ENCODE measurements at places on chromosomes 2 and 18. TPM values are rescaled to one million over a fixed set of nuclear protein-coding genes. Genes with fewer than 3 reads are reported as not detected.

- no peak overlapping the region for H3K27ac ChIP-seq
- no peaks in the 10 kb centered on the region for H3K4me1 ChIP-seq
- H3K36me3 ChIP-seq, result no peaks in the 10 kb centered on the region
- H3K27me3 ChIP-seq, result no peaks in the 10 kb centered on the region
- no peak overlapping the region for H3K4me3 ChIP-seq
Measured at GRCh38 chr2:145546091-145546490, 1026.2 kb upstream of the ZEB2 start.

GRCh38 chr18:12307701-12308385 lies at the start of gene TUBB6:
Gene TUBB6 (plus strand): TSS chr18:12308241. CDS start chr18:12308293, 52 bp downstream.
- H3K36me3 ChIP-seq, result no peaks in the 10 kb centered on the region
- H3K4me1 ChIP-seq, result no peaks in the 10 kb centered on the region
- H3K27me3 ChIP-seq, result no peaks in the 10 kb centered on the region
- H3K27ac ChIP-seq, result peak within 1 kb of the TSS; percentile 97
- peak within 1 kb of the TSS; percentile 78 for H3K4me3 ChIP-seq

DNA sequence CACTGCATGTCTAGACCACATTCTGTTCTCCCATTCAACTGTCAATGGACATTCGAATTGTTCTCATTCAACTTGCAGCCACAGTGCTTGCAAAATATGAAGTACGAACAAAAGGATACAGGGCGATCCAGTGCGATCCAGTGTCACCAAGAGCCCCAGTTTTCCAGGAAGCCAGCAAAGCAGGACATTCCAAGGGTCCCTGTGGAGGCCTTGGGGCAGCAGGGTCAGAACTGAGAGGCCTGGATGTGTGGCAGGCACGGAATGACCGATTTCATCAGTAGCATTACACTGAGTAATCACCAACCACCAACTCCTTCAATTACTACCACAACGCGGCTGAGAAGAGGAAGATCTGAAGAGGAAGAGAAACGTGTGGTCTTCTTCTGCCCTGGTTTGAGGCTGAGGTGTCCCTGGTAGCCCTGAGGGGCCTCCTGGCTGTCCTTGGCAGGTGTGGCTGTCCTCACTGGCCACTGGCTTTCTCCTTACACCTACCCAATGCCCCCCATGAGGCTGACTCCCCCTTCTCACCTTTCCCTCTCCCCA lies 172.7 kb upstream of the FHL2 start:
- no peak for DNase-seq
- no peak overlapping the region for H3K27ac ChIP-seq
- H3K4me1 ChIP-seq, result peaks cover 3% of the 10 kb centered on the region
- no peaks in the 10 kb centered on the region for H3K36me3 ChIP-seq
- no peak overlapping the region for H3K4me3 ChIP-seq
- H3K27me3 ChIP-seq, result no peaks in the 10 kb centered on the region

- H3K4me3 ChIP-seq, result no peak overlapping the region
- DNase-seq, result no peak
- no peak overlapping the region for H3K27ac ChIP-seq
- no peaks in the 10 kb centered on the region for H3K4me1 ChIP-seq
- no peaks in the 10 kb centered on the region for H3K36me3 ChIP-seq
Measured at GRCh38 chr18:47772374-47773248, 157.8 kb downstream of the SMAD2 start.

DNA sequence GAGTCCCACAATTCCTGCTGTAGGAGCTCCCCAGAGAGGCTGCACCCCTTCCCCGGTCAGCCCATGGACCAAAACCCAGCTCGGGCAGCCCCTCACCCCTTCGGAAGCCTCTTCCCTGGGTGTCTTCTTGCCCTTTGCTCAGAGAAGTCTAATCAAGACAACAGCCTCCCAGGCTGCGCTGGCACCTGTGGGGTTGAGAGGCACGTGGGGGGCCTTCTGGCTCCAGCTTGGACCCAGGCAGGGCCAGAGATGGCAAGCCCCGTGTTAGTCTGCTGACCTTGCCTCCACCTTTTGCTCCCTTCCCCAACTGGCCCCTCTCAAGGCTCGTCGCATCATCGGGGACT lies 10.4 kb downstream of the SLC4A3 start:
- H3K4me3 ChIP-seq, result no peak overlapping the region
- no peak overlapping the region for H3K27ac ChIP-seq
- H3K27me3 ChIP-seq, result no peaks in the 10 kb centered on the region
- H3K4me1 ChIP-seq, result no peaks in the 10 kb centered on the region
- H3K36me3 ChIP-seq, result no peaks in the 10 kb centered on the region
- no peak for DNase-seq

DNA sequence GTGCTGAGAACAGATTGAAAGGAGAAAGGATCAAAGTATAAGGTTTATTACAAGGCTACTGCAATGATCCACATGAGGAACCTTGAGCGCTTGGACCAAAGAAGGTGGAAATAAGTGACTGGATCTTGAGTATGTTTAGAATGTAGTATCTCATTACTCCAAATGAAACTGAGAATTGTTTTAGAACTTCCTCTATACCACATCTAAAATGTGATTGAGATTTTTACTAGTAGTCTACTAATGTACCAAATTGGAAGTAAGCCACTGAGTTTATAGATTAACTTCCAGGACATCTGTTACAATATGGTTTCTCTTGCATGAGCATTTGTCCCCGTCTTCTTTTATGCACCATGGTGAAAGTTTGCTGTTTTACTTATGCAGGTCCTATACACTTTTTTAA lies 300.5 kb downstream of the SUCLG1 start:
- no peaks in the 10 kb centered on the region for H3K4me1 ChIP-seq
- no peak overlapping the region for H3K4me3 ChIP-seq
- H3K27me3 ChIP-seq, result no peaks in the 10 kb centered on the region
- H3K27ac ChIP-seq, result no peak overlapping the region

- H3K4me3 ChIP-seq, result no peak overlapping the region
- H3K27me3 ChIP-seq, result no peaks in the 10 kb centered on the region
- H3K27ac ChIP-seq, result no peak overlapping the region
- no peaks in the 10 kb centered on the region for H3K4me1 ChIP-seq
- DNase-seq, result no peak
Measured at GRCh38 chr18:46859855-46860254, 57.5 kb downstream of the PIAS2 start.

GRCh38 chr2:58812771-58813344 lies 571.7 kb upstream of the FANCL start:
- H3K27me3 ChIP-seq, result no peaks in the 10 kb centered on the region
- no peaks in the 10 kb centered on the region for H3K4me1 ChIP-seq
- no peak overlapping the region for H3K27ac ChIP-seq
- no peaks in the 10 kb centered on the region for H3K36me3 ChIP-seq
- H3K4me3 ChIP-seq, result no peak overlapping the region
- DNase-seq, result no peak

DNA sequence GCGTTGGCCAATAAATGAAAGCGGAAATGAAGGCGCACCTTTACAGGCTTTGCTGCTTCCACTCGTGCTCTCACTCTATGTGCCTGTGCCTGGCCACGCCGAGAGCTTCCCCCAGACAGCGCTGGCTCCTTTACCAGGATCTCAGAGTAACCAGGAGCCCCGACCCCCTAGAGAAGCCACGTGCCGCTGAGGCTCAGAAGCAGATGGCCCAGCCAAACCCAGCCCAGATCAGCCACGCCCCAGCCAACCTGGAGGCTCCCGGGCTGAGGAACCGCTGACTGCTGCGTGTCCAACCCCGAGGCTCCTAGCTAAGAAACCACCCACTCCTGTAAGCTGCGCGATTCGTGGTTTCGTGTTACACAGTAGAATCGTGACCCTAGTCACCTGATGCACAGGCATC lies 199.3 kb downstream of the NCK2 start:
- no peak overlapping the region for H3K4me3 ChIP-seq
- no peaks in the 10 kb centered on the region for H3K27me3 ChIP-seq
- H3K36me3 ChIP-seq, result no peaks in the 10 kb centered on the region
- H3K4me1 ChIP-seq, result no peaks in the 10 kb centered on the region
- H3K27ac ChIP-seq, result no peak overlapping the region

DNA sequence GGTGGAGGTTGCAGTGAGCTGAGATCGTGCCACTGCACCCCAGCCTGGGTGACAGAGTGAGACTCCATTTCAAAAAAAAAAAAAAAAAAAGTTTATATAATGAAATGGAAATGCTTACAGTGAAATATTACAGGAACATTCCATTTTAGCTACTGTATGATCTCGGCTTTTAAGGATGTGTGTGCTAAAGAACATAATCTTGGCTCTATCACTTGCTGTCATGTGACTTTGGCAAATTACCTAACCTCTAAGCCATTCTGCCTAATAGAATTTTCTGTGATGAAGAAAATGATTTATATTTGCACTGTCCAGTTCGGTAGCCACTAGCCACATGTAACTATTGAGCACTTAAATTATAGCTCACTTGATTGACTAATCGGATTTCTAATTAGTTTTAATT lies 36.3 kb downstream of the SMAD4 start:
- peaks cover 3% of the 10 kb centered on the region for H3K36me3 ChIP-seq
- H3K27me3 ChIP-seq, result no peaks in the 10 kb centered on the region
- no peak overlapping the region for H3K4me3 ChIP-seq

DNA sequence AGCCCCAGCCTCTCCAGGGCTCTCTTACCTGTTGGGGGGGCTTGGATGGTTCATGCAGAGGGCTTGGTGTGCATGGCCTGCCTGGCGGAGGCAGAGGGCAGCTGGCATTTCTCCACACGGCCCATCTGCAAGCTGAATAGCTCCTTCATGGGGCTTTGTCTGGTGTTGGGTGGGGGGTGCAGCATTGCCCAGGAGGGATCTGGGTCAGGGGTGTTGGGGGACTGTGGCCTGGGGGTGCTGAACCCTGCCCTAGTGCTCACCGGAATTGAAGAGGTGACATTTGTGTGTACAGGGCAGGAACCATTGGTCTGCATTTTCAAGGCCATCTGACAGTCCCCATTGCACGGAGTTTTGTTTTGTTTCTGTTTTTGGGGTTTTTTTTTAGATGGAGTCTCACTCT lies 58.8 kb upstream of the HAAO start:
- H3K4me1 ChIP-seq, result no peaks in the 10 kb centered on the region
- no peak overlapping the region for H3K4me3 ChIP-seq
- no peak for DNase-seq
- H3K27me3 ChIP-seq, result no peaks in the 10 kb centered on the region

DNA sequence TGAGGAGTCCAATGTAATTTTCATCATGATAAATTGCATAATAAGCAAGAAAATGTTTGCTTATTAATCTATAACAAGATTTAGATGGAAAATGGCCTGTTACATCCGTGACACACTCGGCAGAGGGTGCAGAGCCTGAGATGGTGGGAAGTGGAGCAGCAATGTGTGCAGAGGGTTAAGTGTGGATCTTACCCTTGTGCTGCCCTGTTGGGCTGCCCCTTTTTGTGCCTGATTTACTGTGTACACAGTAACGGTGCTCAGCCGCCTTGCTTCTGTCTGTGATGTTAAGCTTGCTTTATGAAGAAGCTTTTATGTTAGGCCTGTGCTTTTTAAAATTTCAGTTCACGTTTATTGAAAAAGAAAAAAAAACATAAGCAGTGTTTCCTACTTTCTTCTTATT lies 220.2 kb upstream of the BOD1L2 start:
- H3K27ac ChIP-seq, result no peak overlapping the region
- H3K36me3 ChIP-seq, result no peaks in the 10 kb centered on the region
- no peaks in the 10 kb centered on the region for H3K27me3 ChIP-seq
- H3K4me1 ChIP-seq, result no peaks in the 10 kb centered on the region

The CXCR1 gene
- 0.63 TPM for polyA plus RNA-seq

The STARD6 gene
- polyA plus RNA-seq, result not detected

The DLX2 gene
- 0.50 TPM for polyA plus RNA-seq

The TPO gene
- not detected for polyA plus RNA-seq

The EN1 gene
- polyA plus RNA-seq, result not detected
